ENCODE measurements at places on chromosomes 4 and X. TPM values are rescaled to one million over a fixed set of nuclear protein-coding genes. Genes with fewer than 3 reads are reported as not detected.

CFP gene
- 2.1 TPM for polyA plus RNA-seq

TLL1 gene
- 0.28 TPM for polyA plus RNA-seq

CRLF2 gene
- not detected for polyA plus RNA-seq

NKX3-2 gene
- 0.17 TPM for polyA plus RNA-seq

AKAP14 gene
- not detected for polyA plus RNA-seq

OPHN1 gene
- polyA plus RNA-seq = 1.9 TPM

FAM47E gene
- 15.0 TPM for polyA plus RNA-seq

BEND2 gene
- polyA plus RNA-seq = not detected

ADGRL3 gene
- polyA plus RNA-seq = 1.3 TPM

P2RY4 gene
- not detected for polyA plus RNA-seq

VSIG4 gene
- 15.9 TPM for polyA plus RNA-seq

PAGE1 gene
- not detected for polyA plus RNA-seq

SMPX gene
- polyA plus RNA-seq = not detected

CFAP47 gene
- not detected for polyA plus RNA-seq

AFF2 gene
- polyA plus RNA-seq = 0.09 TPM

ODAPH gene
- polyA plus RNA-seq = not detected

ZNF157 gene
- 0.17 TPM for polyA plus RNA-seq

FAM184B gene
- polyA plus RNA-seq = 0.39 TPM

C4orf17 gene
- not detected for polyA plus RNA-seq

VEGFD gene
- 1.2 TPM for polyA plus RNA-seq

SPANXD gene
- not detected for polyA plus RNA-seq

MED14 gene
- 5.9 TPM for polyA plus RNA-seq

CDKN2AIP gene
- polyA plus RNA-seq = 11.7 TPM

SCD5 gene
- polyA plus RNA-seq = 55.7 TPM

ZC4H2 gene
- polyA plus RNA-seq = 9.6 TPM

GPR34 gene
- polyA plus RNA-seq = 2.2 TPM

GAGE13 gene
- polyA plus RNA-seq = not detected

TMEM144 gene
- polyA plus RNA-seq = 3.3 TPM

SERTM2 gene
- polyA plus RNA-seq = 0.22 TPM

TMSB15B gene
- polyA plus RNA-seq = 1.7 TPM

SATL1 gene
- 0.22 TPM for polyA plus RNA-seq

ACTRT1 gene
- polyA plus RNA-seq = not detected

FAM199X gene
- polyA plus RNA-seq = 12.6 TPM

SMR3B gene
- polyA plus RNA-seq = not detected

F8A1 gene
- 51.9 TPM for polyA plus RNA-seq

IQCM gene
- not detected for polyA plus RNA-seq

PPEF2 gene
- polyA plus RNA-seq = not detected

PCDH19 gene
- polyA plus RNA-seq = 0.75 TPM

XKRX gene
- not detected for polyA plus RNA-seq

ADGRA3 gene
- 8.2 TPM for polyA plus RNA-seq

GYG2 gene
- 2.9 TPM for polyA plus RNA-seq

CD40LG gene
- 0.22 TPM for polyA plus RNA-seq

CFAP299 gene
- not detected for polyA plus RNA-seq

ZNF185 gene
- 12.0 TPM for polyA plus RNA-seq

DCUN1D4 gene
- 17.0 TPM for polyA plus RNA-seq

SMIM31 gene
- not detected for polyA plus RNA-seq

ITM2A gene
- 28.8 TPM for polyA plus RNA-seq

TCEAL6 gene
- 1.1 TPM for polyA plus RNA-seq

DDIT4L gene
- 15.2 TPM for polyA plus RNA-seq

MAGEA4 gene
- not detected for polyA plus RNA-seq

ADAM29 gene
- not detected for polyA plus RNA-seq

GASK1B gene
- 6.5 TPM for polyA plus RNA-seq

KIT gene
- polyA plus RNA-seq = 7.7 TPM

HEPH gene
- 6.2 TPM for polyA plus RNA-seq

MSX1 gene
- 3.0 TPM for polyA plus RNA-seq

ADAMTS3 gene
- polyA plus RNA-seq = 0.56 TPM

FATE1 gene
- 0.52 TPM for polyA plus RNA-seq

AWAT2 gene
- polyA plus RNA-seq = not detected

ARX gene
- polyA plus RNA-seq = 0.13 TPM
